A549 treated with RU486 at 1 μM for 4 hours (cell line): ENCODE measurements at places on chromosomes 3 and 15. TPM values are rescaled to one million over a fixed set of nuclear protein-coding genes. Genes with fewer than 3 reads are reported as not detected.

Gene FAM81A
- total RNA-seq, result 12.7 to 15.3 TPM (median 13.4 TPM) in 5 replicates

Gene SLC28A2
- total RNA-seq, result not detected in 5 replicates

Gene DIPK2A
- 3.2 to 7.6 TPM (median 6.9 TPM) in 5 replicates for total RNA-seq

Gene SST
- total RNA-seq, result not detected in 5 replicates

Gene CAMK2N2
- total RNA-seq, result 0.72 to 1.6 TPM (median 1.3 TPM) in 5 replicates

Gene ZPLD1
- 0.08 TPM in 1 of 5 replicates, not detected in the others for total RNA-seq

Gene MESP1
- total RNA-seq, result 2.1 to 6.8 TPM (median 6.1 TPM) in 5 replicates

Gene CRYGS
- total RNA-seq, result 0.44 to 1.5 TPM (median 0.61 TPM) in 5 replicates
